ENCODE measurements at places on chromosomes 13 and 19.

DNA sequence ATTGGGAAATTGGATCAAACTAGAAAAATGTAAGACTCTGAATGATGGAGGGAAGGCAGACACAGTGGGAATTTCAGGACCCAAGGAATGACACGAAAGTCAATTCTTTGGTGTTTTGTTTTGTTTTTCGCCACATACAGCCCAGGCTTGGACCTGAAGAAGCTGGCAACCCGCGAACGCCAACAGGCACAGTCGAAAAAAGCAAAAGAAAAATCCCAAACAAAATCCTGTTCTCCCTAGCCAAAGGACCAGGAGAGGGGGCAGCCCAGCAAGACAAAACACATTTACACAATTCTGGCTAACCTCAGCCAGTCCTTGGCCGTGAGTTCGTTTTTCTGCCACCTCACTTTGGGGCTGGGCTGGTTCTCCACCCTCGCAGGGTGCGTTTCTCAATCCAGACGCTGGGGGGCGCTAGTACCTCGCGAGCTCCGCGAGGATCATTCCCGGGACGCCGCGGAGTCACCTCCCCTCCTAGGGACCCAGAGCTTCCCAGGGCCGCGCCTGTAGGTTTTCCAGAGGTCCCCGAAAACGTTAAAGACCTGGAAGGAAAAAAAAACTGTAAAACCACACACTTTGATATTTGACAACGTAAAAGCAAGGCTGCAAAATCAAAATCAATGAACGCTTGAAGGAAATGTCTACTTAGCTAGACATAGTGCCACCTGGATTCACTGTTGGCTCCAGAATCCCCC is 34.9 kb upstream of the TPM4 start:
- peak; percentile 97 for DNase-seq

GRCh38 chr19:1855040-1855827 is 7.0 kb upstream of the REXO1 start:
- peak; percentile 92 for DNase-seq

- DNase-seq = peak; percentile 79
Measured at GRCh38 chr13:77918391-77919245, at the start of gene EDNRB. EDNRB (minus strand) TSS chr13:77918831; CDS start chr13:77918573, 258 bp downstream.

DNA sequence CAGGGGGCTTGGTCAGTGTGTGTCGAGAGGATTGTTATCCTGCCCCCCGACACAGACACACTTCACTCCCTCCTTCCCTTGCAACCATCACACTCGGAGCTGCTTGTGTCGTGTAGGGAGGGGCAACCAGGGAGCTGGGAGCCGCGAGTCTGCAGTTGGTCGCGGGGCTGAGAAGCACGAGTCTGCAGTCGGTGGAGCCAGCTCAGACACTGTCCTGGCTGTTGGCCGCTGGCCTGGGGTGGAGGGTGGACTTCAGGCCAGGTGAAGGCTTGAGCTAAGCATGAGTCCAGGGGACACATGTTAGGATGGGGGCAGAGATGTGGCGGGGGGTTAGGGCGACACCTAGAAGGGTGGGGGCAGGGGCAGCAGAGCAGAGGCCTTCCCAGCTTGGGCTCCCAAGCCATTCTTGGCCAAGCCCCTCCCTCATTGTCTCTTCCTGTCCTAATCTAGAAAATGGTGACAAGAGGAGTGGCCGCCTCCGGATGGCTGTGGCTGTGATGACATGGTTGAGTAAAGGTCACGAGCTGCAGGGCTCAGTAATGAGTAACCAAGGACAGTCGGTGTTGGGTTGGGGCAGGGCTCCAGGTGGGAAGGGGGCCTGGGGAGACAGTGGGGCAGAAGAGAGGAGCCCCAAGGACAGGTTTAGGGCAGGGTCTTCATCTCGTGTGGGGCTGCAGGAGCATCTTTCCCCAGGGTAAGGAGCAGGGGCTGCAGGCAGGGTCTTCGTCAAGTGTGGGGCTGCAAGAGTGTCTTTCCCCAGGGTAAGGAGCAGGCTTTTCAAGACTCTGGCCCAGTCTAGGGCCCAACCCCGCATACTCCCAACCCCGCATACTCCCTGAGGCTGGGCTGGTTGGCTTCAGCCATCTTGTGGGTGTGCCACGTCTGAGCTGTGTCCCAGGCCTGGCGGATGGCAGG is 8.6 kb downstream of the PPP5C start:
- peak; percentile 73 for DNase-seq

- DNase-seq = no peak
Measured at GRCh38 chr13:96025283-96025682, 27.9 kb downstream of the UGGT2 start.

DNA sequence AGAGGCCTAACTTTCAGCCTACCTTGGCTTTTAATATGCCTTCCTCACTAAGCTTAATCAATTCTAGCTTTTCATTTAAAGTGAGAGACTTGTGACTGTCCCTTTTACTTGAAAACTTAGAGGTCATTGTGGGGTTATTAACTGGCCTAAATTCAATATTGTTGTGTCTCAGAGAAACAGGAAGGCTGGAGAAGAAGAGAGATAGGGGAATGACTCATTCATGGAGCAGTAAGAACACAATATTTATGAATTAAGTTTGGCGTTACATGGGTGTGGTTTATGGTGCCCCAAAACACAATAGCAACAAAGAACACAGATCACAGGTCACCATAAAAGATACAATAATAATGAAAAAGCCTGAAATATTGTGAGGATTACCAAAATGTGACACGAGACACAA is 612.1 kb downstream of the TBC1D4 start:
- DNase-seq = no peak
